GM23338 (cell line): ENCODE measurements at places on chromosomes 3 and 15.

DNA sequence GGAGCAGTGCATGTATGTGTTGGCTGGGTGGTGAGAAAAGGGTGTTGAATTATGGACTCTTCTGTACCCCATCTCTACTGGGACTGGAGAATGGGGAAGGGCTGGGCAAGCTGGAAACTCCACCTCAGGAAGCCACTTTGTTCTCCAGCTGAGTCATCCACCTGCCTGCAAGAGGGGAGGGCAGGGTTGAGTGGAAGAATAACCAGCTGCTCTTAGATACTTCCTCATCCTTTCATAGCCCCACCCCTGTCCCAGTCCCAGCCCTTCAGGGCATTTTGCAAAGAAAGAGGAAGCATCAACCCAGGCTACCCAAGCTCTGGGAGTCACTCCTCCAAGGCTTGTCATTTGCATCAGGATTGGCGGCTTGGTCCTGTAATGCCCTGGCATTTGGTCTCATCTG is 33.1 kb downstream of the RAB11A start:
- DNase-seq: peak; percentile 31

DNA sequence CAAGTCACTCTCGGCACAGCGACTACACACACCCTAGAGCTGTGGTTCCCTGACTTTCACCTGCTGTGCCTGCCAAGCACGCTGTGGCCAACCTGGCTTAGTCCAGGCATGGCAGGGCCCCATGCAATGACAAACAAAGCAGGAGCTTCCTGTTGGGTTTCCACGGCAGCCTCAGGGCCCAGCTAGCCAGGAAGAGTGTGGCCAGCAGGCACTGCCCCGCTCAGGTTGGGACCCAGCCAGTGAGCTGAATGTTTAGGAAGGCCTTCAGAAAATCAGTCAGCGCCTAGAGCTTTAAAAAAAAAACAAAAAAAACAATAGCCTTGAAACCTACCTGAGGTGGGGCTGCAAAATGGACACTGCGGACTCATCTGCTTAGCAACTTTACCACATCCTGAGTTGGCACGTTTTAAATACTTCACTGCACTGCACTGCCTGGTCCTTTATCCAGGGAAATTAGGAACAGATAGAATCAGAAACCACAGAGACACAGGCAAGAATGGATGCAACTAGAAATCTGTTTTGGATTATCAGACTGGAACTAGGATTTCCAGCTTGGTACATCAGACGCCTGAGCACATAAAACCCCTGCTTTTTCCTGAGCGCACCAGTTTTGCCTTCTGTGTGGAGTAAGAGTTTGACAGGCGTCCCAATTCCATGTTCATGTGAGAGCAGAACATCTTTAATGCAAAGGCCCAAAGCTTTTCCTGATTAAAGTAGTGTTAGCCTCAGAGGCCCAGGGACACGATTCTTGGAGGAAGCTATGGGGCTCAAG is 36.2 kb upstream of the LDHAL6B start:
- peak; percentile 29 for DNase-seq

GRCh38 chr3:127707851-127708411 is 35.2 kb downstream of the ABTB1 start:
- DNase-seq: no peak

DNA sequence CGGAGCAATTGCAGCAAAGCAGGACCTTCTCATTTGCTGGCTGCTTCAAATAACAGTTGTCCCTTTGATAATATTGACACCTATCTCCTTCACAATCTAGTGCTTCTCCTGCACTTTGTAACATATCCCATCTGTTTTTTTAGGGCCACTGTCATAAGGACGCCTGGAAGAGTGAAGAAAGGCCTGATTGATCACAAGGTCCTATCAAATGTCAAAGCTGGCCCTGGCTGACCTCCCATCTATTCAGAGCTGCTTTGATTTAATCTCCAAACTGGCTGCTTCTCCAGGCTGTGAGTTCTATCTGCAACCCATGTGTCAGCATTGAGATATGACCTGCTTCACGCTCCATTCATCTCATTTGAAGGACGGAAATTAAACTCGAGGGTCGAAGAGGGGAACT is 601.2 kb upstream of the KCNMB2 start:
- DNase-seq: no peak

DNA sequence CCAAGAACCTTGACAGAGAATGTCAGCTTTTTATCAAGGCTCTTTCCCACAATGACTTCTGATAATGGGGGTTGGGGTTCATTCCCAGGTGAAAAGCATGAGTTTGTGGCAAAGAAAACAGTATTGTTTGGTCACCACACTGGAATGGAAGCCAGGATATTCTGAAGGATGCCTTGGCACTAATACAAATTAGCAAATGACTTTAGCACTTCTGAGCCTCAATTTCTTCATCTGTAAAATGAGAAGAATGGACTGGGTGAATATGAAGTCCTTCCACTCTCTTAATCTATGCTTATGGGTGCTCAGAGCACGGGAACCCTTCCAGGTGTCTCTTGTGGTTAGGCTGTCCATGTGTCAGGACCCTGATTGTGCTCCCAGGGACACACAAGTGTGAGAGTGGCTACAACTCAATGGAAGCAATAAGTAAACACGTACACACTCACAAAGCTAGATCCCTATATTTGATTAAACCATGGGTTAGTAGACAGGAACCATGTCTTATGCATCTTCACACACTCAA is 21.4 kb downstream of the RAB27A start:
- DNase-seq: no peak

DNA sequence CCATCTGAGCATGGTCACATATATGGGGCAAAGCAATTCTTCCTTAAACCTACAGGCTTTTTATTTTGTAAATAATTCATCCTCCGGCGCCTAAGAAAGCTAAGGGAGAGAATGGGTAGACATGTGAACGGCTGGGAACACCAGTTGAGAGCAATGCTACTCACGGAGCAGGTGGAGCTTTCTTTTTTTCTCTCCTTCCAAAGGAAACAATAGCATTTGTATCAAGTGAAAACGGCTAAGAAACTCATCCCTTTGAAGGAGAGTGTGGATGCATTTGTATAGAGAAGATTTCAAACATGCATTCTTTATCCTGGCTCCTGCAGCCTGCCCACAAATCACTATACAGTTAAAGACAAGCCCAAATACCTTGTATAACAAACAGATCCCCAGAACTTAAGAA is 637.8 kb downstream of the MAGI1 start:
- peak; percentile 78 for DNase-seq

DNA sequence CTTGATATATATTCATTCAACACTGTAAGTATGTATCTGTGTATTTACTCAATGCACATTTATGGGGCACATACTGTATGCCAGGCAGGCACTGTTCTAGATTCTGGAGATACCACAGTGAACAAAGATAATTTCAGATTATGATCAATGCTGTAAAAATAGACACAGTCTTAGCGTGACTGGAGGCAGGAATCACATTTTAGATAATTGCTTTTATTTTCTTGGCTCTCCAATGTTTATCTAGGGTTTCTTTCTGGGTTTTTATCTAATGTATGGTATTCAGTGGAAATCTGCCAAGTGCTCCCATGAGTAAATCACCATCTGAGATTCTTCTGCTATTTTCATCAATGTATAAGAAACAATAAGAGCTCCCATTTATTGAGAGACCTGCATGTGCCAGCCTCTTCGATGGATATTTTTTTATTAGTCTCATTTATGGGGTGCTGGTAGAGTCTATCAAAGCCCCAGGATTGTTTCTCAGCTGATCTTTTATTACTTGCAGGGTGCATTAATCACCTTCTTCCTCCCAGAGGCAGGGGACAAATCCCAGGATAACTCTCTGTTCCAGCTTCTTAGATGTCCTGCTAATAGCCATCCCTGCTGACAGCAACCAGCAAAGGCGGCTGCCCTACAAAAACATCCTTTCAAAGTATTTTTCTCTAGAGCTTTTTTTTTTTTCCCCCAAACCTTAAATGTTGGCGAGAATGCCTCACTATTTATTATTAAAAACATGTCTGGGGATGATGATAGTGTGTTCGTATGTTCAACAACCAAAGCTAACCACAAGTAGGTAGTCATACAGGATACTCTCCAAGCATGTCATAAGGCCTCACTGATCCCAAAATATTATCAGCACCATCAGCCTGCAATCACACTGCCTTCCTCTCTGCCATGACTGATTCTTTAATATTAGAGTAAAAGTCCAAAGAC is 331.0 kb upstream of the RASGRP1 start:
- DNase-seq: no peak

GRCh38 chr3:152392272-152392880 is 123.6 kb downstream of the MBNL1 start:
- no peak for DNase-seq

- DNase-seq: no peak
Observed at GRCh38 chr15:100332231-100332630, 9.5 kb downstream of the ADAMTS17 start.

- DNase-seq: no peak
Observed at GRCh38 chr15:28127036-28127435, 27.9 kb upstream of the OCA2 start.

DNA sequence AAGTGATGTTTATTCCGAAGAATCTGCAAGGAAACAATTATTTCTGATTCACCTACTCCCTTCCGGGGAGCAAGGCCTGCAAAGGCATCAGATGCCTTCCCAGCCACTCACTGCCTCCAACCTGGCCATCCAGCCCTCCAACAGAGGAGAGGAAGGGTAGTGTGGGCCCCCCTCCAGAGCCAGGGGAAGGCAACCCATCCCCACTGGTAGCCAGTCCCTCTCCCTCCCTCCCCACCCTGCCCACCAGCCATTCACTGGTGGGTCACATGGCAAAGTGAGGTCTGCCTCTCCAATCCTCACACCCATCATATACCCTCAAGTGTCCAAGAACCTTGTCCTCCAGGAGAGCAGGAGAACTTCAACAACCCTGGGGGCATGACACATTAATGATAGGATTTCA is 2.4 kb upstream of the VIPR1 start:
- no peak for DNase-seq

GRCh38 chr15:48915861-48916260 is 37.9 kb downstream of the EID1 start:
- DNase-seq: no peak

GRCh38 chr15:63079947-63080626 is 37.5 kb downstream of the TPM1 start:
- no peak for DNase-seq

GRCh38 chr15:77354063-77354462 is 65.8 kb downstream of the PEAK1 start:
- no peak for DNase-seq

GRCh38 chr3:156140001-156140595 is 19.7 kb downstream of the KCNAB1 start:
- DNase-seq: no peak

GRCh38 chr3:169744366-169745054 is 20.4 kb downstream of the TERC start:
- peak; percentile 44 for DNase-seq

GRCh38 chr15:51048308-51048707 is 46.4 kb downstream of the TNFAIP8L3 start:
- no peak for DNase-seq

GRCh38 chr15:97037080-97037479 is 706.6 kb downstream of the NR2F2 start:
- no peak for DNase-seq

DNA sequence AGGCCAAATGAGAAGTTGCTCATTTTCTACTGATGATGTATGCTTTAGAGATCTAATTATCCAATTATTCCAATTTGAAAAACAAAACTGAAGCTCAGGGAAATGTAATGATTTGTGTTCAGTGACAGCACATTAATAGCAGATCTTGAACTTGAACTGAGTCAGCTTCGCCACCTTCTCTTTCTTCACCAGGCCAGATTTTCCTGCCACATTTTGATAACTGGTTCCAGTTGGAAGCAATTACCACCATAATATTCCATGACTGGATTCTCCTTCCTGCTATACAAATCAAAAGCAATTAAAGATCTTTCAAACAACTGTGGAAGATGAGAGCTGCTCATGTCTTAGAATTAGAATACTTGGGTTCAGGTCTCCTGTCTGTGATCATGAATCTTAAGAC is 334.1 kb downstream of the RBMS3 start:
- no peak for DNase-seq

DNA sequence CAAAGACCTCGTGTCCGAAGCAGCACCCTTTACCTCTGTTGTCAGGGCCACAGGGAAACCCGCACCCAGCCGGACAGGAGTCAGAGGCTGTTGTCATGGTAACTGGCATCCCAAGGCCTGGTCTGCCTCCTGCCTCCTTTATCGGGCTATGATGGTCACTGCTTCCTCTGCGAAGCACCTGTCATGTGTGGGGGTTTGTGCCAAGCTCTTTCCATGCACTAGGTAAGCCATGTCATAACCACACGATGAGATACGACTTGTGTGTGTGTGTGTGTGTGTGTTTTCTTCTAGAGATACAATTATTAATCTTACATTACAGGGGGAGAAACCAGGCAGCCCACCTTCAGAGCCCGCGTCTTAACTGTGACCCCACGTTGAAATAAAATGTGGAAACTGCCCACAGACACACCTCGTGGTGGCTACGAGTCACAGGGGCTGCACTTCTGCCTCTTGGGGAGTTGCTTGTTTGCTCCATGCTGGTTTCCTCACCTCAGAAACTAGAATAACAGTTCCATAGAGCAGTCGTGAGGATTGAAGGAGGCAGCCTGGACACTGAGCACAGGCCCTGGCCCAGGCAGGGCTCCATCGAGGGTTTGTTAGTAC is 18.0 kb downstream of the ZDHHC19 start:
- DNase-seq: no peak

DNA sequence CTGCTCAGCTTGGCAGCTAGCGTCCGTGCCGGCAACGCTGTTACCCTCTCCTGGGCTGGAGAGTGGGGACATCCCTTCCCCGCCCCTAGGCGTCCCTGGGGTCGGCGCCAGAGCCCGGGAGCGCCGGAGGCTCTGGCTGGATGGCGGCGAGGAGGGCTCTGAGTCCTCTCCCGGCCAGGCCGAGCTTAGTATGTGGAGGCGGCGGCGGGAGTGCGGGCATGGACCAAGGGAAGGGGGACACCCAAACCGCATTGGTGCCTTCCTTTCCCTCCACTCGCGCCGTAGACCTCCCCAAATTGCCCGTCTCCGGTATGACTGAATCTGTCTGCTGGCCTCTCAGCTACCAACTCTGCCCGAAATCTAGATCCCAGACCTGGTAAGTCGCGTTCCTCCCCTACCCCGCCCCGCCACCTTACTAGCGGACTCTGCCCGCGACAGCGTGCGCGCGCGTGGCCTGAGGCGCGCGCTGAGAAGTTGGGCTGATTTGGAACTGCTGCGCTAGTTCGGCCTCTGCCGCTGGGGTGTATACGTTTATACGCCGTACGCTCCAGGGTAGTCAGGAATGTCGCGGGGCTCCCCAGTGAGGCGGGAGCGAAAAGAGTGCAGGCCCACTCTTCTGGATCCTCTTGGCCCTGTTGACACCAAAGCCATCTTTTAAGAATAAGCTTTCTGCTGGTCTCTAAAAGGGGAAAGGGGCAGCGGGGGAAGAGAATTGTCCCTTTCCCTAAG is 12.2 kb downstream of the ZIC1 start:
- DNase-seq: peak; percentile 75

DNA sequence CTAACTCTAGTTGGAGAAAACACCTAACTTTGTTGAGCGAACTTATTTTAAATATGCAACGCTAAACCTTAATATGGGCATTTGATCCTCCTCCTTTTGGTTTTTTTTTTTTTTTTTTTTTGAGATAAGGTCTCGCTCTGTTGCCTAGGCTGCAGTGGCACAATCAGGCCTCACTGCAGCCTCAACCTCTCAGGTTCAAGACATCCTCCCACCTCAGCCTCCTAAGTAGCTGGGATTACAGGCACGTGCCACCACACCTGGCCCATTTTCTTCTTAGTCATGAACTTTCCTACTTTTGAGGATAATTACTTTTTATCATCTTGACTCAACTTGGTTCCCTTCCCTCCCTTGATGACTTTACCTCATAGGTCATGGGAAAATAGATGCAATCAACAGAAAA is 3.9 kb downstream of the NUSAP1 start:
- no peak for DNase-seq
